ENCODE measurements at places on chromosomes 12 and 14.

DNA sequence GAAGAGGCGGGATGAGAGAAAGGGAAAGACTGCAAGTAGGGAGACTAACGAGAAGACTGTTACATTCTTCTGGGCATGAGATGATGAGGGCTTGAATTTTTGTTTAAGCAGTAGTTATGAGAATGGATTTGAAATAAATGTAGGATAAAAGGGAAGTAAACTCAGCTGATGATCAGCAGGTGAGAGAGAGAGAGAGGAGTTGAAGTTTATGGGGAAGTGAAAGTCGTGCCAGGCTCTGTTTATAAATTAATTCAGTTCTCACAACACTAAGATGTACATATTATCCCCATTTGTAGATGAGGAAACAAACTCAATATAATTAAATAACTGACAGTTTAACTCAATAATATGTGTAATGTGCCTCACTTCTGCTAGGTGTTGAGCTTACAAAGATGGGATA is 170.0 kb upstream of the RMST start:
- DNase-seq = no peak

DNA sequence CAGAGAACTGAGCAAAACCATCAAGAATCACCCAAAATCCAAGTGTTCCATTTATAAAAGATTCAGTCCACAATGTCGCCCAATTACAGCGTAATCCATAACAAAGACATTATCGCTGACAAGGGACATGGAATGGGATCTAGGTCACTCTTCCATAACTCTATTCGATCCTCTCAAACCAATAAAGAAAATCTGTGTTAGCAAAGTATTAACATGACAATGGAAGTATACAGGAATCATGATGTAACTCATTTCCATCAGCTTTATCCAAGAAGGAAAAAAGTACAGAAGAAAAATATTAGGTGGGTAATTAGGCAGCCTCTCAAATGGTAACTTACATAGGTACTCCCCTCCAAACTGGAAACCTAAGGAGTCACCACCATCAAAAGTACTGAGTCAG is 4.9 kb downstream of the ZFYVE1 start:
- no peak for DNase-seq

DNA sequence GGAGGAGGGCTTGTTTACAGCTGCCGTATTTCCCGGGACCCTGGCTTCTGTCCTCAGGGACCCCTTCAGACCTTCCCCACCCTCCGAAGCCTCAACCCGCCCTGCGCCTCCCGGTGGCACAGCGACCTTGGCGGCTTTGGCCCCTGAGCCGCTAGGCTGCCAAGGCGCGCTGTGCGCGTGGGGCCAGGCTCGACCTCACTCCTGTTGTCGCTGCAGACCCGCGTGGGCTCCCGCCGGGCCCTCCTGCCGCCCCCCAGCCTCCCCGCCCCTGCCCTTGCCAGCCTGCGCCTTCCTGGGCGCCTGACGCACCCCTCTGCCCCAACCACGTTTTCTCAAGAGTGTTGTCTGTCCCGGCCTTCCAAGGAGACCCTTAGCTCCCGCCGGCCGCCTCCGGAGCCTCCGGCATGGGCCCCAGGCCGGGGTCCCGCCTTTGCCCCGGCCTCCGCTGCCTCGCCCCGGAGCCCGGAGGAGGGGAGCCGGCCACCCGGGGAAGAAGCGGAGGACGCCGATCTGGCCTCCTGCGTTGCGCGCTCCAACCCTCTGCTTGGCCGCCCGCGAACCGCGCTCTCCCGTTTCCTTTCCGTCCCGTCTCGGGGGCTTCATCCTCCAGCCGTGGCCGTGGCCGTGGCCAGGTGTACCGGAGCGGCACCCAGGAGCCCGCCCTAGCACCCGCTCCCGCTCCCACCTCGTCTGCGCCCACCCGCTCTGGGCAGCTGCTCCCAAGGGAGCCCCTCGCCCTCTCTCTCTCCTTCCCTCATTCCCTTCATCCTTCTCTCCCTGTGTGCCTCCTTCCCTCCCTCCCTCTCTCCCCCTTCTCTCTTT is 19.9 kb downstream of the PPP2R5C start:
- no peak for DNase-seq

DNA sequence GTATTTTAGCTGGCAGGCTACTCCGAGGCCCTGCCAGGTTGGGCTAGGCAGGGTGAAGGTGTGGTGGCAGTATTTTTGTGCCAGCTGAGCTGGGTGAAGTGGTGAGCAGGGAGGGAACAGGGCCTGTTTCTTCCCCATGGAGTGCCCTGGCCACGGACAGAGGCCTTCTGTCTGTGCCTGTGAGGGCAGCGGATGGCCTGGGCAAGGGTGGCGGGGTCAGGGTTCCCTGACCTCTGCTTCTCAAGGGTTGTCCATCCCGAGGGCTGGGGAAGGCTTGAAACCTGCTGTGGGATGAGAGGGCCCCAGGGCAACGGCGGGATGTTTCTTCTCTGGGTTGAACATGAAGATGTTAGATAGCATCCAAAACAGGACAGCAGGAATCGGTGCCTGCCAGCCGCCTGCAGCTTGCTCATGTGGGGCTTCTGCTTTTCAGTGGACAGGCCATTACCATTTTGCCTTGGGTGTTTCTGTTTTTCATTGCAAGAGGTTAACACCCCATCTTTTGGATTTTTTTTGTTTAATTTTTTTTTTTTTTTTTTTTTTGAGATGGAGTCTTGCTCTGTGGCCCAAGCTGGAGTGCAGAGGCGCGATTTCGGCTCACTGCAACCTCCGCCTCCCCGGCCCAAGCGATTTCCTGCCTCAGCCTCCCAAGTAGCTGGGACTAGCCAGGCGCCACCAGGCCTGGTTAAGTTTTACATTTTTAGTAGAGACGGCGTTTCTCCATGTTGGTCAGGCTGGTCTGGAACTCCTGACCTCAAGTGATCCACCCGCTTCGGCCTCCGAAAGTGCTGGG is 3.3 kb downstream of the MTA1 start:
- no peak for DNase-seq

GRCh38 chr14:21990116-21990515 is 316.5 kb upstream of the OR4E1 start:
- DNase-seq = no peak

Measured in activated gamma-delta T cell (primary cell).